ENCODE measurements at places on chromosomes 11 and 22.

DNA sequence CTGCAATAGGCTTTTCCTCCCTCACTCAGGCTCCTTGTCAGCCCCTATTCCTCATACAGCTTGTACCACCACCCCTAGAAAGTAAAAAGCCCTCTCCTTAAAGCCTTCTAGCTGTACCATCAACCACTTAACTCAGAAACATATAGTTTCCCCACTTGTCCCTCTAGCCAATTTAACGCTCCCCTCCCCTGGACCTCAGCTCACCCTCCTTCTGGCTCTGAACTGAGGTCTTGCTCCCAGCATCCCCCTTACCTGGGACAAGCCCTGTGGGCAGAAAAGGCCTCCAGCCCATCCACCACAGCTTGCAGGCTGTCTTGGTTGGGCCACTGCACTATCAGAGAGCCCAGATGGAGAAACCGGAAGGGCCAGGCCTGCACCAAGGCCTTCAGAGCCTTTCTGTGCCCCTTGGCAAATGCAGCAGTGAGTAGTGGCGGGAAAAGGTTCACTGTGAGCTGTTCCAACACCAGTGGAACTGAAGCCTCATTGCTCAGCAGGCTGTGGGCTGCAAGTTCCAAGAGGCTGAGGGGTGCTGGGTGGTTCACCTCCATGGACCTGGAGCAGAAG lies 12.4 kb upstream of the TOP3B start:
- no peak for DNase-seq

DNA sequence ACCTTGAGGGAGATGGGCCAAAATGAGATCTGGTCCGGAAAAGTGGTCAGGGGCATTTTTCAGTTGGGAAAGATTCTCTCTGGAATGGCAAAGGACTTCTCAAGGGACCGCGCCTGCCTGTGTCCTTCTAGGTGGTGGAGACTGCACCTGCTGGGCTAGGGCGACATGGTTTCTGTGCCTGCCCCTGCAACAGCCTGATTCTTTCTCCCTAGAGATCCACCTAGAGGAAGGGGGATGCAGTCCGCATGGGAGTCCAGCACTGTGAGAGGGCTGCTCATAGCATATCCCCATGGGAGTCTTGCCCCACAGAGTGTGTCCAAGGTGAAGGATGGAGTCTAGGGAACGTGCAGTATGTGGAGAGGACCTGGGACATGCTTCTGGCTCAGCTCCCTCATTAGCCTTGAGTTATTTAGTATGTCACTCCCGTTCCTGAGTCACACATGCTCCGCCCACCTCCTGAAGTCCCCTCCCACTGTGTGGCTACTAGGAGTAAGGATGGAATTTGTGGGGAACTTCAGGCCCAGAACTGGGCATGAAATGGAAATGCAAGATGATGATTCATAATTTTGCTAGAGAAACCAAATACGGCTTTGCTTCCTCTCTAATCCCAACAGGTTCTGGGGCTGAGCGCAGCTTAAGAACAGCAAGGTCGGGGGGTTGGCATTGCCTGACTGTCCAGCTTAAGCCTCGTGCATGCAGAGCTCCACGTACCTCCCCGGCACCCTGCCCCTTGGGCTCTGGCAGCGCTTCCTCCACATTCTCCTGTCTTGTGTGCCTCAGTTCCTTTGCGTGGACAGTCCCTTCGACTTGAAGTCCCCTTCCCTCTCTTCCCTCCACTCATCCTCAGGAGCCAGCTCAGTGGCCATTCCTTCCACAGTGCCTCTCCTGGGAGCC lies 35.0 kb downstream of the GRIK4 start:
- DNase-seq: no peak

DNA sequence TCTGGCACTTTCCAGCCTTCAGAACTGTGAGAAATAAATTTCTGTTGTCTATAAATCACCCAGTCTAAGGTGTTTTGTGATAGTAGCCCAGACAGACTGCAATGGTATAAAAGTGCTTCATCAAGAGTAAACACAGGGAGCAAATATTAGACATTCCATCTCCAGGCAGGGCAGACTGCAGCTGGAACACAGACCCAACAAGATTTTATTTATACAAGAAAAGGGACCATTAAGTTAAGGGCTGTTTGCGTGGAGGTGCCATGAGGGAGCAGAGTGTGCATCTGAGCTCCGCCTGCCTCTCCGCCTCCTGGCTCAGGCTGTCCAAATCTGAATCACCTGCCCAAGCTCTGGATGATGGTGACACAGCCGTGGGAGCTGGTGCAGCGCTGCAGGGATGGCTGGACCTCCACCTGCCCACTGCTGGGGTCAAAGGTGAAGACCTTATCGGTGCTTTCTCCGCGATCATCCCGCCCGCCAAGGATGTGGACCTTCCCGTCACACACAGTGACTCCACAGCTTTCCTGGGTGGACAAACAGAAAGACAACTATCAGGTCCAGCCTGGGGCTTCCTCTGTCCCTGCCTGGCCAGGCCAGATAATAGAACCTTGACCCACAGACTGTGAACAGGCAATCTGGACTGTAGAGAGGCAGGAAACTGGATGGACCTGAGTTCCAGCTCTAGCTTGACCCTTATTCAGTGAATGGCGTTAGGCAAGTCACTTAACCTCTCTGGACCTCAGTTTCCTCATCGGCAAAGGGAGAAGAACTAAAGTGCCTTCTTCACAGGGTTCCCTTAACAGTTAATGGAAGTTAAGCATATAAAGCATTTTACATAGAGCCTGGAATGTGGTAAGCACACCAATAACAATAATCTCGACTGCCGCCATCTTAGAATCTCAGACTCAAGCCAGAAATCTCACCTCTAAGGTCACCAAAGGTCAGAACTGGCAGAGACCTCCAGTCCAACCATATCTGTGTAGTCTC lies 10.5 kb downstream of the KLHL35 start:
- DNase-seq: no peak

DNA sequence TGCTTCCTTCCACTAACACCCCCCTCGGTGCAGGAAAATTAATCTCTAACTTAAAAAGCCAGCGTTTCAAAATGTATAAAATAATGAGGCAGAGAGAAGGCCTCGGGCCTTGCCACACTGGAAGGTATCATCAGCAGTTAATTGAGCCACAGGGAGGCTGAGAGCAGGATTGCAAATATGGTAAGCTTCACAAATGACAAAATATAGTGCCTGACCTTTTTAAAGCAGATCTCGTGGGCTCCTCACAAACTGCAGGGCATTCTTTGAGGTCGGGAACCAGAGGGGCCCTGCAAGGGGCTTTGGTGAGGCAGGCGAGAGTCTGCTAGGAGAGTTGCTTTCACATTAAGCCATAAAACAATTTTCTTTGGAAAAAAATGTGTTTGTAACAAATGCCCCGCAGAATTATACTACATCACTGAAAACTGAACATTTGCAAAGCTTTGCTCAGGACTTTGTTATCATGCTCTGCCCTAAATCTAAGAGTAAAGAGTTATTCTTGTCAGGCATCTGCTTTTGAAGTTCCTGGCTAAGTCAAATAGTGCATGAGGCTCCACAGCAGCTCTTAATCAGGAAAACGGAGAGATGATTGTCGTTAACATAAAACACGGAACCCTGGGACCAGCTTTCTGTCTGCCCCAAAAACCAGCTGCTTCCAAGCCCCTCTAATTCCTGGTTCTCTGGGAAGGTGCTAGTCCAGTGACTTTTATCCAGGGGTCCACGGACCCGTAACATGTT lies 61.4 kb upstream of the SYT13 start:
- no peak for DNase-seq

Measured in activated T-helper 1 cell treated with Interleukin-2 at 50 U/mL for 16 hours (primary cell).